Activated CD8-positive, alpha-beta memory T cell treated with anti-CD3 and anti-CD28 coated beads for 1 hour (primary cell): ENCODE measurements at places on chromosomes 4 and X.

DNA sequence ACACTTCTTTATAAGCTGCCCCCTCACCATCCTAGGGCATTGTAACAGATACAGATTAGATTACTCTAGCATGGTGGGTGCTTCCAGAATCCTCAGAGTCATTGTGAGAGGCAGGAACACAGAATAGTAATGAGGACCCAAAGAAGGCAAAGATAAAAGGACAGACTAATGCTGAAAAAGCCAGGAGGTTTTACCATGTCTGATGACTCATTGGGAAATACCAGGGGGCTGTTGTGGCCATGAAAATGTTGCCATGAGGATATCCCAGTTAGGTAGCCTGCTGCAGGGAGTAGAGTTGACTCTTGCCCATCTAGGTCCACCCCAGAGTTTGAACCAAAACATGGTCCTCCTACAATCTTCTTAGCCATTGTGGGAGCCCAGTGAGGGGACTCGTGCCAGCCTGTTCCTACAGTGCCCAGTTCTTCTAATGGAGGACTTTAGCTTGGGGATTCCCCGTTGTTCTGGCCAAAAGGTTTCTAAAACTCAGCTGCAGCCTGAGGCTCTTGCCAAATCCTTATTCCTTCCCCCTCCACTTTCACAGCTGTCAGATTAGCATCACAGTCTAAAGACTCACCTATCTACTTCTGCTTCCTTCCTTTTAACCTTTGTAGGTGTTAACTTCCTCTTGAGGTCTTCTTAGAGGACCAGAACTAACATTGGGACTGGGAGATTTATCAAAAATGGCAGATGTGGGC is 586.0 kb upstream of the AADAT start:
- no peak for DNase-seq

DNA sequence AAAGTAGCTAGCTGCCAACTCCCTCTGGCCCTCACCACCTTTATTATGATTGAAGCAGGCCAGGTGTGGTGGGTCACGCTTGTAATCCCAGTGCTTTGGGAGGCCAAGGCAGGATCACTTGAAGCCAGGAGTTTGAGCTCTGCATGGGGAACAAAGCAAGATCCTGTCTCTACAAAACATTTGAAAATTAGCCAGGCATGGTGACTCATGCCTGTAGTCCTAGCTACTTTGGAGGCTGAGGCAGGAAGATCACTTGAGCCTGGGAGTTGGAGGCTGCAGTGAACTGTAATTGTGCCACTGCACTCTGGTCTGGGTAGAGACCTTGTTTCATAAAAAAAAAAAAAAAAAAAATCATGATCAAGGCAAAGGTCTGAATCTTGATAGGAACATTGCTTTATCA is 467.0 kb upstream of the DIPK2B start:
- DNase-seq: no peak

DNA sequence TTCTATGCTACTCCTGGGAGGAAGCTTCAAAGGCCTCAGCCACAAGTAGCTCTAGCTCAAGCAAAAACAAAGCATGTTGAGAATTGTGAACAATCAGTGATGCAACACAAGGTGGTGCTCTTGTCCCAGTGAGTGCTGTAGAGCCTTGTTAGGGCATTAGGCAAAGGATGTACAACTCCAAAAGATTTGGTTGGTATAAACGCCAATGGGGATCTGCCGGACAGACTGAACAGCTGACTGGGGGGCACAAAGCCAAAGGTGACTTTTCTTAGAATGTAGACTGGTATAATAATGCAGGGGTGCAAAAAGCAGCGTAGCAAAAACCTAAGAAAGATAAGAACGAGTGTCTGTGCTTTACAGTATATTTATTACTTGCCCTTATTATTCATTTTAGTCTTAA is 62.6 kb upstream of the ALB start:
- no peak for DNase-seq

- no peak for DNase-seq
Measured at GRCh38 chrX:23292354-23292987, 42.2 kb upstream of the PTCHD1 start.

DNA sequence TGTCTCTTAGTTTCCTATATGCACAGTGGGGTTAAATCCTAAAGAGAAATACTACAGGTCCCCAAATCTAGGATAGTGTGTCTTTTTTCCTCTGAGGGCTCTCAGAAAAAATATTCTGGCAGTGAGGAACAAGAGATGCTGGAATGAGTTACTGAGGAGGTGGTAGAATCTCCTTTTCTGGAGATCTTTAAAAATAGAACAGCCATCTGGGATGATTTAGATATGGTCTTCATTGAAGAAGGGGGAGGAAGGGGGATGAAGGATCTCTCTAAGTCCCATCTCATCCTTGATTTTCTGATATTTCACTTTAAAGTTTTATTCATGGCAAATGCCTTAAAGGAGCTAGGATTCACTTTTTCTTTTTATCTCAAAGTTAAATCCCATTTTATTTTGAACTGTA is 235.0 kb downstream of the MAML3 start:
- no peak for DNase-seq

DNA sequence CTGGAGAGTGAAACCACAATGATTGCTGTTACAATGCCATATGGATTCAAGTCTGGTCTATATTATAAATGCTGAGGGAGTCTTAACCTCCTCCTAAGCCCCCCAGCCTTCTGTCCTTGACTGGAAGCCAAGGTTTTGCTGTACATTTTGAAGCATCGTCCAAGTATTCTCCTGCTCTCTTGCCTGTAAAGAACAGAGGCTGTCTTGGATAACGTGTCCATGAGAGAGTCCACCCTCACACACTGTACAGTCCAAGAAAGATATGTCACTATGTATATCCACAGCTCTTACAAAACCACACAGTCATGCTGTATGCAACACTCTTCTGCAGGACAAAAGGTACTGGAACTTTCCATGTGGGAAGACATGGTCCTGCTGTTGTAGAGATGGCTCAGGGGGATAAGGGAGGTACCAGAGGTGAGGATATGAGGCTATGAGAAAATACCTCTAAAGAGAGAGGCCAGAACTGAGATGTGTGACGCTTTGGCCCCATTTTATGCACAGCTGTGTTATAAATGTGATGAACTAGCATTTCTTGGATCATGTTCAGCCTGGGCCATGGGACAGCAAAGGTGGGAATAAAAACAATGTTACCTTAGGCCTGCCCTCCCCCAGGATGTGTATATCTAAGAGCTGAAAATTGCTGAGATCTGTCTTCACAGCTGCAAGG is 678.6 kb downstream of the IQCM start:
- DNase-seq: no peak

DNA sequence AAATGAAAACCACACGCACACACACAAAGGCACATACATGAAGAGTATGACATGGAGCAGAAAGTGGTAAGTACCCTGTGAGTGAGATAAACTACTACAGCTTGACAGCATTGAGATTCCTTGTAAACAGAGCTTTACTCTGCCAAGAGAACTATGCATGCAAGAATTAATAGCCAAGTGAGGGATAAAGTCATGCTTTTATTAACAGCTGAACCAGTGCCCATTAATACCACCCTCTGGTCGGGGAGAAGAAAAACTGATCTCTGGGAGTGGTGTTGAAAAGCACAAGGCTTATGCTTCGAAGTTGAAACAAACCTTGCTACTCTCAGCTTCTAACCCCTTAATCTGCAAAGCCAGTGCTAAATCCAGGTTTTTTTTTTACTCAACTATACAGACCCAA is 95.9 kb upstream of the C1QTNF7 start:
- DNase-seq: no peak

GRCh38 chrX:7133050-7133440 is 14.5 kb upstream of the STS start:
- no peak for DNase-seq

GRCh38 chr4:89847571-89848325 is 10.8 kb upstream of the SNCA start:
- no peak for DNase-seq

DNA sequence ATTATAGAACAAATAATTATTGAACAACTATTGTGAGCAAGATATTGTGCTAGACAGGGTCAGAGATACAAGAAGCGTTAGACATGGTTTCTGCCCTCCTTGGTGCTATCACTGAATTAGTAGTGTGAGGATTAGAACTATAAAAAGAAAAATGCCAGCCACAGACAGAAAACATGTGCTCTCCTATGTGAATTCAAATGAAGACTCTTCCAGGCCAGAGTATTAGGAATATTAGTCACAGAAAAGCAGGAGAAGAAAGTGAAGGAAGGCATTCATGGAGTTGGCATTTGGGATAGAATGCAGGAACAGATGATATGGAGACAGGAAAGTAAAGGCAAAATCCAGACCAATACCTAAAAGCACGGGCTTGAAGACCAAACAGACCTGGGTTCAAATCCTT is 179.6 kb upstream of the TENM3 start:
- DNase-seq: no peak

DNA sequence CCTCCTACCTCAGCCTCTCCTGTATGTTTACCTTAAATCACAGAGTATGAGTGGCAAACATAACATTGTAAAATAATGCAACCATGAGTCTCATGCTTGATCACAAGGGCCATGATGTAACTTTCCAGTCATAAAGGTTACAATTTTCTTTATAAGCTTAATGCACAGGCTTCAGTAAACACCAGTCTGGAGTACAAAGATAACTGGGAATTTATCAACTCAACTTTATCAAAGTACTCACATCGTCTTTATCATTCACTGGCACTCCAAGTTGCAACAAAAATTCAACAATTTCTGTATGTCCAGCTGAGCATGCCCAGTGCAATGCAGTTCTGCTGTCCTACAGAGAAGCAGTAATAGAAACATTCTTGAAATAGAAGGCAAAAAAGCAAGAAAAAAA is 2.8 kb downstream of the PSMD10 start:
- DNase-seq: no peak

DNA sequence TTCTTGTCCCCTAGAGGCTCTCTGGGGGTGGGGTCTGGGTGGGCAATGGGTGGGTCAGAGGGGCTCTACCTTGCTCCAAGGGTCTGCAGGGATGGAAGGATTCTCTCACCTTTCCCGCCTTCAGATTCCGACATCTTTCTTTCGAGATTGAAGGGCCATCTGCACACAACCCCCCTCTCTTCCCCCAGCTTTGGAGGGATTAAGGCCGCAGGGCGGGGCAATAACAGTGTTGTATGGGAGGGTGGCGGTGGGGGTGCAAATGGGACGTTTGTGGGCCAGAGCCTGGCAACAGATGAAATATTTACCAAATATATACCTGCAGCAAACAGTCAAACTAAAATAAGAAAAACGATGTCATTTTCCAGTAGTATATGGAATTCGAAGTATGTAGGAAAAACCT is at the start of gene CACNA1F:
Gene CACNA1F, minus strand, starts transcription at position 165 of the 400 bp plus-strand sequence. Its CDS starts 31 bp downstream, at position 134.
- DNase-seq: no peak

GRCh38 chrX:111829345-111829744 is 46.6 kb upstream of the TRPC5OS start:
- DNase-seq: no peak

- no peak for DNase-seq
Measured at GRCh38 chr4:87521757-87522374, 7.3 kb downstream of the SPARCL1 start.

GRCh38 chr4:186017801-186018200 is 51.2 kb upstream of the TLR3 start:
- no peak for DNase-seq

DNA sequence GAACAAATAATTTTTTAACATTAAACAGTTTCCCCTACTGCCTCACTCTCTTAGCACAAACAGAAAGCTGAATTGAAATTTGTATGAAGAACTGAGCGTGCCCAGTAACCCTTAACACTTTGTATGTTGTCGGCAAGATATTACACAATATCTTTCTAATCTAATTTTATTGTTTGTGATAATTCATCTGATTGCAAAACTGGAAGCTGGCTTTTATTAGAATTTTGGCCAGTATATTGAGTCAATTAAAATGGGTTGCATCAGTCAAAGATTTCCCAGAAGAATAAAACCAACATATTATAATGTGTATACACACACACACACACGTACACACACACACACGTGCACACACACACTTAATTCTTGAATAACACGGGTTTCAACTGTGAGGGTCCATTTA is 2332.1 kb downstream of the PCDH7 start:
- no peak for DNase-seq

GRCh38 chr4:140349816-140350215 is 23.6 kb upstream of the SCOC start:
- DNase-seq: no peak

DNA sequence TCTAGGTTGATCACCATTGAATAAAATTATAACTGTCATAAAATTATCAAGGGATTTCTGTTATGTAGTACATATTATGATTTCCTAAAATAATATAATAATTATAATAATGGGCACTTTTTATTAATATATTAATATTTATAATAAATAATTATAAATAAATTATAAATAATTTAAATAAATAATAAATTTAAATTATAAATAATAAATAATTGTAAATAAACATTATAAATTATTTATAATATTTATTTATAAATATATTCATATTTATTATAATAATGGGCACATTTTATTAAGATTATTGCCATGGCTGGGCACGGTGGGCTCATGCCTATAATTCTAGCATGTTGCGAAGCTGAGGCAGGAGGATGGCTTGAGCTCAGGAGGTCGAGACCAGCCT is 24.5 kb downstream of the RAP1GDS1 start:
- DNase-seq: no peak

GRCh38 chrX:66676990-66677389 is 38.1 kb upstream of the EDA2R start:
- DNase-seq: no peak

DNA sequence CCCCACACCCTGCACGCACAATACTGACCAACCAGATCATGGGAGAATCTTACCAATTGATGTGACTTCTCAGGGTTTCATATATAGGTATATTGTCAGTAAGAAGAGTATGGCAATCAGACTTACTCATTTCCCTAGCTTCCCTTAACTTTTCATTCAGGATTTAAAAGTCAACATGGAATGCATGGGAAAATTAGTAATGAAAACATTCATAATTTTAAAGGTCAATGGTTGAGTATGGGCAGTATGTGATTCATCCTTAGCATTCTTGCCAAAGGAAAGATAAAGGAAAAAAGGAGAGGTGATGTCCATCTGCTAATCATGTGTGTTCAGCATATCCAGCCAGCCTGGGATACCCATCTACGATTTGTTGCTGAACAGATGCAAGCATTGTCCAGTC is 4.0 kb downstream of the DIPK2B start:
- DNase-seq: no peak

DNA sequence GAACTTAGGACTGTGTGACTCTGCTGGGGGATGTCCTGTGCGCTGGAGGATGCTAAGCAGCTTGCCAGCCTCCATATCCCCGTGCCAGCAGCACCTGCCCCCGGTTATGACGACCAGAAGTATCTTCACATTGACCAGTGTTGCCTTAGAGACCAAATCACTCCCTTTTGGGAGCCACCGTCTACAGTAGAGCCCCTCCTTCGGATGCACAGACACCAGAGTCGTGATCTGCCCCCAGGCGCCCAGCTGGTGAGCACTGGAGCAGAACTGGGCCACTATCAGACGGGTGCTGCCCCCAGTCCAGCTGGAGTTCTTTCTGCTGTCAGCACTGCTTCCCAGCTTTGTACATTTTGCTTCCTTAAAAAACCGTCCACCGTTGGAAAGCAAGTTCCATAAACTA is 30.0 kb upstream of the TADA2B start:
- no peak for DNase-seq

- DNase-seq: no peak
Measured at GRCh38 chrX:10619425-10620046, 849 bp downstream of the MID1 start.
